Bone marrow (tissue), 2 donors: ENCODE measurements at places on chromosomes 5 and 9.

- DNase-seq: no peak
These were observed 672.8 kb downstream of the ACTL7B start for GRCh38 chr9:108182950-108183381.

DNA sequence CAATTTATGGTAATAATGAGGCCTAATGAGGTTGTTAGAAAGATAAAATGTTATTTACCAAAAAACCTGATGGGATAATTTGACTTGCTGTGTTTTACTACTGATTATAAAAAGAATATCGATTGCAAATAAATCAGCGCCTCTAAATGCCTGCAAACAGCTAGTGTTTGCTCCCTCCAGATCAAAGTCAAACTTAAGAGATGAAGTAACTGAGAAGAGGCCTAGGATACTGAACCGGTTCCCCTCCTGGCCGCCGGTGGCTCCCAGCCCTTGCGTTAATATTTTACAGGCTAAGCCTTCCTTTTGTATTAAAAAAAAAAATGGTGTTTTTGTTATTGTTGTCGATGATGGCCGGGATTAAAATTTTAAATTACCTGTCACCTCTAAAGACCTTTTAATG lies 2.6 kb downstream of the IRX1 start:
- no peak for DNase-seq

GRCh38 chr9:38226491-38226951 lies 157.5 kb upstream of the SHB start:
- DNase-seq: no peak

DNA sequence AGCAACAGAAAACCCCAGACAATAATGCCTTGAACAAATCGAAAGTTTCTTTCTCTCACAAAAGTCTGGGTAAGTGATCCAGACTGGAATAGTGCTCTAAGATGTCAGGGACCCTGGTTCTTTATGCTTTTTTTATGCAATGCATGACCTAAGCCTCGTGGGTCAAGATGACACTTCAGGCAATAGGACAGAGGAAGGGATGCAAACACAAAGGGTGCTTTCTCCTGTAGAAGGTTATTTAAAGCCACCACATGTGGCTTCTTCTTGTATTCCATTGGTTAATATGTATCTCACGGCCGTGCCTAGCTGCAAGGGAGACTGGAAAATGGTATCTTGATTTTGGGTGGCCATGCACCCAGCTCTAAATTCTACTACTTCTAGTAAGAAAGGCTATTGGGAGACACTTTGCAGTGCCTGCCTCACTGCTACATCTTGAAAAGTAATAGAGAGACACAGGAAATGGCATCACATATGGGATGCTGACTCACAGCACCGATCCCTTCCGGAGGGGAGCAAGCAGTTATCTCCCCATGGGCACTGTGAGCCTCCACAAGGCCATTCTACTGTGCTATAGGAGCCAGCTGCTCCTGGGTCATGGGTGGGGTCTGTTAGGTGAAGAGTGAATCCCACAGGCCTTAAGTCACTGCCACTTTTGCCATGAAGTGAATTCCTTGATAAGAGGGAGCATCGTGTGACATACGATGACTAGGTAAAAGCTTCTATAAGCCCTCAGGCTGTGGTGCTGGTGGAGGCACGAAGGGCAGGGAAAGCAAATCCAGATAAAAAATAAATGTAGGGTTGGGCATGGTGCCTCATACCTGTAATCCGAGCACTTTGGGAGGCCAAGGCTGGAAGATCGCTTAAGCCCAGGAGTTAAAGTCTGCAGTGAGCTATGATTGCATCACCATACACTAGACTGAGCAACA lies 32.5 kb upstream of the RAB14 start:
- no peak for DNase-seq

- peak; percentile 30 for DNase-seq
These were observed 14.0 kb upstream of the GSN start for GRCh38 chr9:121253821-121254501.

GRCh38 chr9:8694983-8695588 lies 895.5 kb upstream of the DMAC1 start:
- no peak for DNase-seq

DNA sequence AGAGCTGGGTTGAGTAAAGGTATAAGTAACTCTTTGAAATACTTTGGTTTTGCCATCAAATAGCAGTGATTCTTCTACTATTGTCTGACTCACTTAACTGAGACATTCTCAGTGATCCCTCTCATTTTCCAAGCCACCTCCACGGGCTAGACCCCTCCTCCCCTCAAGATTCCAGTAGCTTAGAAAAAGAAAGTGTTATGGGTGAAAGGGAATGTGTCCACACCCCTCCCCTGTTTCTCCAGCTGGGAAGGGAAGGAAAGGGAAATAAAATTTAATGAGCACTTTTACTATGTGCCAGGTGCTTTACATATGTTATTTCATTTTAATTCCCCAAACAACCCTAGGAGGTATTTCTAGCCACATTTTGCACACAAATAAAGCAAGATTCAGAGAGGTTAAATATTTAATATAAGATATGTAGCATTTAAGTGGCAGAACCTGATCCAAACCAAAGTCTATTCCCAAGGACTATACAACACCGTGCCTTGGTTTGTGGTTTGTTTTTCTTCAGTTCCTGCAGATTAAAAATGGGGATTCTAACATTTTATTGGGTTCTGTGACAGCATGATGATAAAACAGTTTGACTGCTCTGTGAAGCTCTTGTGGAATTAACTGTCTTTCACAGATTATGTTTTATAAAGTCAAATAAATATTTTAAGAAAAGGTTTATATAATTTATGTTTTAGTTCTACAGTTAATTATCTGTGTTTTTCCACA lies 135.9 kb downstream of the ZSWIM6 start:
- no peak for DNase-seq

DNA sequence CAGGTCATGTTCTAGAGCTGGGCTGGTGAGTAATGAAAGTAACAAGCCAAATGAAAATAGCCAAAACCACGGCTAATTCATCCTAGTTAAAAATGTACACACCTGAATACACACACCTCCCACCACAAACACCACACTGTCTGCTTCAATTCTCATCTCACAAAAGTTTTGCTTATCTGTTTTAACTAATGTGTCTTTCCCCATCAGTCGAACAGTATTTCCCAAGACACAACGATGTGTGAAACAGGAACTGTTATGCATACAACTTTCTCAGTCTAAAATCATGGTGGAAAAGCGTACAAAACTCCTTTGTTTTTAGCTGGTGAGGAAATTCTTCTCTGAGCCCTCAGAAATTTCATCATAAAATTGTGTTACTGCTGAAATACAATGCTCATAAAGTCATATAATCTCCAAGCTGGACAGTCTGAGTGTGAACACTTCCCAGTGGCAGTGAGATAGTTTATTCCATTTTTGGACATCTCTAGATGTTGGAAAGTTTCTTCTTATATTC lies 242.4 kb downstream of the EFNA5 start:
- DNase-seq: no peak

GRCh38 chr9:76618762-76619161 lies 145.5 kb upstream of the PCA3 start:
- no peak for DNase-seq

DNA sequence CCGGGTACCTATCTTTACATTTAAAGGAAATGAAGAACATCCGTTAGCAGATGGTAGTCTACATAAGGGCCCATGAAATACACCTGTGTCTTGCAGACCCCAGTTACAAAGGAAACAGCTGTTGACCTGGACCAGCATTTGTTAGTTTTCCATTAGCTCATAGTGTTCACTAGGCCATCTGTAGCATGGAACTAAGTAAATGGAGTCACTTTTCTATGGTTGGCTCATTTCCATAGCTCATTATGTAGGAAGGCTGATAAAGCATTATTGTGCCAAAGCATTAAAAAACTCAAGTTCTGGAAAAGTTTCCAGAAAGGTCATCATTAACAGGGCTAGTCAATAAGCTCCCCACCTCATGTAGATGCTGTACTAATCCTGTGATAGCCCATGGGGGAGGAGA lies 62.1 kb downstream of the PCSK1 start:
- no peak for DNase-seq

DNA sequence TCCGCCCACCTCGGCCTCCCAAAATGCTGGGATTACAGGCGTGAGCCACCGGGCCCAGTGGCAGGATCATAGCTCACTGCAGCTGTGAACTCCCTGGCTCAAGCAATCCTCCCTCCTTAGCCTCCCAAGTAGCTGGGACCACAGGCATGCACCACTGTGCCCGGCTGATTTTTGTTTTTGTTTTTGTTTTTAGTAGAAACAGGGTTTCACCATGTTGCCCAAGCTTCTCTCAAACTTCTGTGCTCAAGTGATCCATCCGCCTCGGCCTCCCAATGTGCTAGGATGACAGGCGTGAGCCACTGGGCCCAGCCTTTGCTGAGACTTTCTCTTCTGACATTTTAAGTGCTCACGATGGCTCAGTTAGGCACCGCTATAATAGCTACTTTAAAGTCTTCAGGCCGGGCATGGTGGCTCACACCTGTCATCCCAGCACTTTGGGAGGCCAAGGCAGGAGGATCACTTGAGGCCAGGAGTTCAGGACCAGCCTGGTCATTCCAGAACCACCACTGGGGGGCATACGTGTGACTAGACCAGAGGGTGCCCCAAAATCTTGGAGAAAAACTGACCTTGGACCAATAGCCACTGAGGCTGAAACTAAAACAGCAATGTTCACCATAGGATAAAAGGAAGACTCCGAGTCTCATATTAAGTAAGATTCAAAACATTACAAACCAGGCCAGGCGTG lies 3.1 kb upstream of the ENTPD8 start:
- DNase-seq: no peak

- no peak for DNase-seq
These were observed 43.2 kb downstream of the TMEM167A start for GRCh38 chr5:83034036-83034435.

GRCh38 chr9:86944796-86945727 lies 2.2 kb downstream of the GAS1 start:
- no peak for DNase-seq

DNA sequence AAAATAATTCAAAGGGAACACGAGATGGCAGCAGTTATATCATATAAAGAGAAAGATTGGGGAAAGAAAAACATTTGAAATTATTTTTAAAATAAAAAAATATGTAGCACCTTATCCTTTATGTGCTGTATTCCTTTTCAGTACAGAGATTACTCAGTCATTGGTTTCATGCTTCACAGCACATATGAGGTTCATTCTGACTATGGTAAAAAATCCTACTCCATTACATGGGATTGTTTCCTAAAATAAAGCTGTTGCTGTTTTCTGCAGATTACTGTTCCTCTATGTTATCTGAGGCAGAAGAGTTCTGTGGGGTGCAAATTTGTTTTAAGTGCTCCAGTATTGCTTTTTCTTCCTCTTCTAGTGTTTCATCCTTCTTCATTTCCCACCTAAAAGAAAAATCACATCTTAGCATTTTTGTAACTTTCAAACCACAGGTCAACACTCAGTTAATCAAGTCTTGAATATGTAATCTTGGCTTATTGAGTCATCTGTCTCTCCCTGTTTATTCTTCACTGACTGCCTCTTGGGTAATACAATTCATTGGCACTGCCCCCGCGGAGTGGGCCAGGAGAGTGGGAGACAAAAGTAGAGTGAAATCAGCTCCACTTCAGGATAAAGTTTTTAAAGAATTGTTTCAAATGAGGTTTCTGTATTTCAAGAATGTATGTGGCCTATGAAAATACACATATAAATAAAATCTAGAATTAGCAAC lies 412.5 kb upstream of the POU5F2 start:
- DNase-seq: no peak

DNA sequence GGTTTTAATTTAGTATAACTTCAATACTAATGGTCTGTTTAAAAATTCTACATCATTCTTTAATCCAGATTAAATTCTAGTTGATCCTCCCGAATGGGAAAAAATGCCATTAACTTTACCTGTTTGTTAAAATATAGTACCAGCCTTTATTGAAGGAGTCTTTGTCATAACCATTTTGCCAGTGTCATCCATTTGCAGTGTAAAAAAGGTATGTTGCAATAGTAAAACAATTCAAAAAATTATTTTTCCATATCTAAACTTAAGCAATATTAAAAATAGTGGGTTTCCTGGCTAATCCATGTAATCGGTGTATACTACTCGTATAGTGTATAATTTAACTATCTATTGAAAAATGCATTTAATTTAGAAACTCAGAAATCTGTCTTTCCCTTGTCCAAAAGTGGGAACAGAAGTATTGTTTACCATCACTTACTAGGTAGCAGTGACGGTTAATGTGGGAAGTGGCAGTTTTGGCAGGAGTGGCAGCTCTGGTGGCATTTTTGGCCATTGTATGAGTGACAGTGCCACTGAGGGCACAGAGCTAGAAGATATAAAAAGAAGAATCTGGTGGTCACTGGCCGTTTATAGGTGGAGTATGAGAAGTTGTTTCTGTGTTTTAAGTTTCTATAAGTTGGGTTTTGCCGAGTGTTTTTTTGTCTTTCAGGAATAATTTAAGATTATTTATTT lies 1.9 kb downstream of the AP3S1 start:
- no peak for DNase-seq

DNA sequence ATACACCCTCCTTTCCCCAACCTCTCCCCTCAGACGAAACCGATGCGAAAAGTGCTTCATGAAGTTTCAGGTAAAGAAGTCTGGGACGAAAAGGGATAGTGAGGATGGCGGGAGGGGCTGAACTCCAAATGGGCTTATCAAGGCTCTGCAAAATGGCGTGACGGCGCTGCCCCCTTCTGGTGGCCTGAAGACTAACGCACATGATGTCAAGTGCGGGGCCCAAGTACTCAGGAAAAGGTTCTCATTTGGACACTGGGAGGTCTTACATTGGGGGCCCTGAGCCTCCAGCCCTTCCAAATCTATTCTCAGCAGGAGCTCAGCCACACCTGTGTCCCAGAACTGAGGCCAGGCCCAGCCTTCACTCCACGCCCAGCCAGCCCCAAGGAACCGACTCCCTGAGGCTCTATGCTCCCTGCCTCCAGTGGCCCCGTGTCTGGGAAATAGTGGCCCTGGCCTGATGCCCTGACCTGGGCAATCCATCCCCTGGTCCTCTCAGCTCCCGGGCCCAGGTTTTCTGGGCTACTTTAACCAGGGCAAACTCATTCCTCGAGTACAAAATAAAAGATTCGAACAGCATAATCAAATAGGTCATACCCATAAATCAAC lies 119.9 kb downstream of the KCNIP1 start:
- DNase-seq: no peak

DNA sequence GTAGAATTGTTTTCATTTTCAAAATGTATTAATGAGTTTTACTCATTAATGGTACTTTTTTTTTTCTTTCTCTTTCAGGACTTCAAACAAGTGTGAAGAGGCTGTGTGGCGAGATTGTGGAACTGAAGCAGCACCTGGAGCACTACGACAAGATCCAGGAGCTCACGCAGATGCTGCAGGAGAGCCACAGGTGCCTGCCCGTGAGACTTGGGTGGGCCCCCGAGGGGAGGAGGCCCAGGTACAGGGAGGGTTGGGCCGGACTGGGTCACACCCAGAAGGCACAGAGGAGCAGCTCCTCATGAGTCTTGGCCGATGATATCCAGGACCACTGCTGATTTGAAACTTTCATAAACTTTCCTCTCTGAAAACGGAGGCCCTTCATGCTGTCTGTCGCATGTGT lies 35.6 kb downstream of the CEP72 start:
- DNase-seq: no peak

- no peak for DNase-seq
These were observed 667.1 kb upstream of the RGMB start for GRCh38 chr5:98106116-98107031.
